ENCODE measurements at places on chromosomes 1 and 21. TPM values are rescaled to one million over a fixed set of nuclear protein-coding genes. Genes with fewer than 3 reads are reported as not detected.

SYCP1 gene
- not detected for total RNA-seq

MEX3A gene
- 2.8 TPM for total RNA-seq

ARID1A gene
- total RNA-seq = 35.0 TPM

FAM3B gene
- total RNA-seq = not detected

SAMD11 gene
- 28.0 TPM for total RNA-seq

TMEM183A gene
- 50.0 TPM for total RNA-seq

CHIT1 gene
- total RNA-seq = not detected

SYTL1 gene
- 0.68 TPM for total RNA-seq

ZBTB21 gene
- total RNA-seq = 5.9 TPM

Measured in A549 treated with DMSO at 1 μM for 4 hours (cell line).